Upper lobe of left lung (tissue), 6 donors: ENCODE measurements at places on chromosomes 12 and 14. TPM values are rescaled to one million over a fixed set of nuclear protein-coding genes. Genes with fewer than 3 reads are reported as not detected.
A peak's percentile ranks its signal among the peaks of the same experiment; 100 is the strongest.

DNA sequence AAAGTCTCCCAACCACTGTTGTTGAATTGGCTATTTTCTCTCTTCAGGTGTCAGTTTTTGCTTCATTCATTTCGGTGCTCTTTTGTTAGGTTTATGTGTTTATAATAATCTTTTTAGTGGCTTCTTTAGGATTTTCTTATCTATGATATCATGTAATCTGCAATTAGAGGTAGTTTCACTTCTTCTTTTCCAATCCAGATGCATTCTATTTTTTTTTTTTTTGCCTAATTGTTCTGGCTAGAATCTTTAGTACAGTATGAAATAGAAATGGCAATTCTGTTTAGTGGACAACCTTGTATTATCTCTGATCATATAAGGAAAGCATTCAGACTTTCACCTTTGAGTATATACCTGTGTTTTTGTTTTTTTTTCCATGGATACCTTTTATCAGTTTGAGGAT lies 17.4 kb downstream of the CNOT2 start:
- DNase-seq: no peak

DNA sequence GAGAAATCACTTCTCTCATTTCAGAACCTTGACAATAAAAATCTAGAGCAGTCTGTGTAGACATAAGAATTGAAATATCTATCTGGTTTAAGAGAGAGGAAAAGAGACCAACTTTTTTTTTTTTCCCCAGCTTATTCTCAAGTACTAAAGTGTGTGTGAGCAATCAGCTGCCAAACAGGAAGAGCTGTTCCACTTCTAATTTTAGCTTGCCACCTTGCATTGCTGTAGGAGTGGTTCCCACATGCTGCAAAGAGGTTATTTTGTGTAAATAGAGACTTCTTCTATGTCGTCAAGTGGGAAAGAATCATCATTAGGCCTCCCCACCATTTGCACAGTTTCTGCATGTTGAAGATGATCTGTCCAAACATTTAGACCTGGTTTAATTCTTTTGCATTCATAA lies 142.6 kb downstream of the NPAS3 start:
- DNase-seq: peak; percentile 22

DNA sequence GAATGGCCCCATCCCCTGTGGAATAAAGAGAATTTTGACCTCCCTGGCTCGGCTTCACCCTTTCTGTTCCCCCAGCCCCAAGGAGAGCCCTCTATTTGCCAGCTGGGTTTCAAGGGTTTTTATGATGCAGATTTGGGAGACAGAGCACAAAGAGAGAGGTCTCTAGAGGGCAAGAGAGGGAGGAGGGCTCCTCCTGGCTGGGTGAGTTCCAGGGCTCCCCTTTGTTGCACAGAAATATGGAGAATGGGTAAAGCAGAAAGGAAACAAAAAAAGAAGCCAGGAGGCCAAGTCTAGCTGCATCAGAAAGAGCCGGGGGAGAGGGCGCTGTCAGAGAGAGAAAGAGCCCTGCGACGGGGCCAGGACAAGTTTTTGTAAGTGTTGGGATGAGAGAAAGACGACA lies 319.6 kb upstream of the RTL1 start:
- DNase-seq: no peak

GUCY2C gene
- total RNA-seq: not detected

DNA sequence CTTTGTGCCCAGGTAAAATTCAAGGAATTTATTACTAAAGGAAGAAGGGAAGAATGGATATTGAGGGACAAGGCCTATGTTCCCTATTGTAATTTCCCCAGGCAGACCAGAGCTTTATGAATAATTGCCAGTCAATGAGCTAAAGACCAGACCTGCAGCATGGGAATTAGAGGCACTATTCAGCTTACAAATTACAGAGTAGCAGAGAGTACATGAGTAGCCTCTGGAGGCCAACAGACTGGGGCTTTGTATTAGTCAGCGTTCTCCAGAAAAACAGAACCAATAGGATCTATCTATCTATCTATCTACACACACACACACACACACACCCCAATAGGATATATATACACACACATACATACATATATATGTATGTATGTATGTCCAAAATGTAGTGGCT lies 120.0 kb upstream of the RPH3A start:
- DNase-seq: no peak

DNA sequence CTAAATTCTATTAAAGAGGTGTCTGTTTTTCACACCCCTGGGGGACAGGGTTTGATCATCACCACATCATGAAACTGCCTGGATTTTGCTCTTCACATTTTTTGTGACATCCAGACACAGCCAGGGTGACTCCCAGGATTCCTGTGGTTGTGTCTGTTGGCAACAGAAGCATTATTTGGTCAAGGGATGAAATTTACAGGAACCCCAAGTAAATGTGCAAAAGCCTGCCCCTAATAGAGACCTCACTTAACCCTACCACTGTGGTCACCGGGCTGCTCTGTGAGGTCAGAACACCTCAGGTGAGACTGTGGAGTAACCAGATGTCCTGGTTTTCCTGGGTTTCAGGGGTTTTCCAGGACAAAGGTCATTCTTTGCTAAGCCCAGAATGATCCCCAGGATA lies 103.8 kb downstream of the DAD1 start:
- DNase-seq: no peak

DNA sequence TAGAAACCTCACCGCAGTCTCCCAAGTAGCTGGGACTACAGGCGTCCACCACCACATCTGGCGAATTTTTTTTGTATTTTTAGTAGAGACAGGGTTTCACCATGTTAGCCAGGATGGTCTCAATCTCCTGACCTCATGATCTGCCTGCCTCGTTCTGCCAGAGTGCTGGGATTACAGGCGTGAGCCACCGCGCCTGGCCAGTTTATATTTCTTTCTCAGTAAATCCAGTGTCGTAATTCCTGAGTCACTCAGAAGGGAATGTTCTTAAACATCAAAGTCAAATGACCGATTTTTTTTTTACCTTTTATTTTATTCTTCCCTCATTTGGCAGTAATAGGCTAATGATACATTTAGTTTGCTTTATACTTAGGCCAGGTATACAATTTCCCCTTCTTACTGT lies 80.5 kb downstream of the FBXO33 start:
- no peak for DNase-seq

ADAM20 gene
- total RNA-seq: 4.3 TPM

DNA sequence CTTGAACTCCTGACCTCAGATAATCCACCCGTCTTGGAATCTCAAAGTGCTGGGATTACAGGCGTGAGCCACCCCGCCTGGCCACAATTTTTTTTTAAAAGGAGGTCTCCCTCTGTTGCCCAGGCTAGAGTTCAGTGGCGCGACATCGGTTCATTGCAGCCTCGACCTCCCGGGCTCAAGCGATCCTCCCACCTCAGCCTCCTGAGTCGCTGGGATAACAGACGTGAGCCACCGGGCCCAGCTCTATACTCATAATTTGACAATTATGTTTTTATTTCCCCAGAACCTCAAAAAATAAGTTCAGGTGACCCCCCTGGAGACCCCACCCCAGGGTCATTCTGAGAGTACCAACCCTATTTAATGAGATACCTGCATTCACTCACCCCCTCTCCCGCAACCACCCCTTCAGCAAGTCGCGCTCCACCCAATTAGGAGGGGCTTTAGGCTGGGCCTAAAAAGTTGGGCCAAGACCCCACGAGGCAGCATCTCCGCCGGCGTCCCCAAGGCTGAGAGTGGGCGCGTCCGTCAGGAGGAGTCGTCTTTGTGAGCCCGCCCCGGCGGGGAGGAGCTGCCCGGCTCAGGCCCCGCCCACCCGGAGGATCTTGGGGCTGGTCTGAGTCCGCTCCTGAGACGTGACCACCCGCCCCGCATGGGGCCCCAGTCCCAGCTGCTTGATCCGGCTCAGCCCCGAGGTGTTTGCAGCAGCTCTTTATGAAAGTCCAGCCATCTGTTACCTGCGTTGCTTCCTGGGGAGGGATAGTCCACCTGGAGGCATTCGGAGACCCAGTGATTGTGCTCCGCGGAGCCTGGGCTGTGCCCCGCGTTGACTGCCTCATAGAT lies at the start of gene ANKRD33:
ANKRD33 (plus strand) TSS at position 628 of the 840 bp plus-strand sequence; CDS start at position 712, 84 bp downstream.
- DNase-seq: peak; percentile 91

SPX gene
- total RNA-seq: not detected

HSP90B1 gene
- total RNA-seq: 228 TPM

- DNase-seq: no peak
Observed at GRCh38 chr12:2977776-2978175, 18.6 kb downstream of the TEAD4 start.

- no peak for DNase-seq
Observed at GRCh38 chr12:26700430-26700829, 132.6 kb downstream of the ITPR2 start.

DNA sequence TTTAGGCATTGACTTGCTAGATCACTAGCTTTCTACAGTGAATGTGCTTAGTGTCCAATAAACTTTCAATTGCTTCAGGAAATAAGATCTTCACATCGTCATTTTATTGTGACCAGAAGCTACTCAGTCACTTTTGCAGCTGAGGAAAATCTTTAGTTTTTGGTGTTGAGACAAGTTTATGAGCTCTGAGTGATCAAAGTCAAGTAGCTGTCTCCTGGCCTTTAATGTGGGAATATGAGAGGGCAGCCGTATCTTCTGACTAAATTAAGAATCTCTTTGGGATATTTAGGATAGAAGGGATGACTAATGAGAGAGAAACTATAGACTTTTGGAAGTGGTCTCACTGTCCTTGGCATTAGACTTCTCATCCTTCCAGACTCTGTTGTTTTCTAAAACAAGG lies 21.6 kb downstream of the MSRB3 start:
- no peak for DNase-seq

- DNase-seq: no peak
Observed at GRCh38 chr12:110269622-110270124, 11.4 kb upstream of the ATP2A2 start.

GCN1 gene
- total RNA-seq: 63.9 TPM

SRGAP1 gene
- 19.5 TPM for total RNA-seq

DNA sequence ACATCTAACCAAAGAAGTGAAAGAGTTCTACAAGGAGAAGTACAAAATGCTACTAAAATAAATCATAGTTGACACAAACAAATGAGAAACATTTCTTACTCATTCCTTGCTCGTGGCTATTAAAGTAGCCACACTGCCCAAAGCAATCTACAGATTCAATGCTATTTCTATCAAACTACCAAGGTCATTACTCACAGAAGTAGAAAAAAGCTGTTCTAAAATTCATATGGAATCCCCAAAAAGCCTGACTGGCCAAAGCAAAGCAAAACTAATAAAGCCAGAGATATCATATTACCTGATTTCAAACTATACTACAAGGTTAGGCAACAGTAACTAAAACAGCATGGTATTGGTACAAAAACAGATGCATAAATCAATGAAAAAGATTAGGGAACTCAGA lies 305.6 kb downstream of the RPAP3 start:
- DNase-seq: no peak

CKAP4 gene
- 16.8 TPM for total RNA-seq

DNA sequence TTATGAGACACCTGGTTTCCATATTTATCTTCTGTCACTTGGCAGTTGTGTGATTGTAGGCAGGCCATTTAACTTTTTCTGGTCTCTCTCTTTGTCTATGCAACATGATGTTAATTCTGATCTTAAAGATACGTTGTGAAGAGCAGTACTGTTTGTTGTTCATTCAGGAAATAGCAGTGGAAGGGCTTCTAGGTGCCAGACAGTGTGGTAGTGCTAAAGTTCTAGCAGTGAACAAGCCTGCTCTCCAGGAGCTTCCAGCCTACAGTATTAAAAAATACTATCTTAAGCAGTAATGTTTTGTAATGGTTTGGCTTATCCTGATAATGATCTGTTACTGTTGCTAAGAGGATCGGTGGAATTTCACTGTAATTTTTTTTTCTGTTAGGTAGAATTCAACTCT lies 15.2 kb downstream of the NAA30 start:
- no peak for DNase-seq

GRCh38 chr12:69657376-69658137 lies 41.5 kb downstream of the BEST3 start:
- DNase-seq: no peak

GRCh38 chr12:131909752-131910219 lies 15.4 kb downstream of the ULK1 start:
- DNase-seq: no peak

KCNK13 gene
- 1.2 TPM for total RNA-seq

DNA sequence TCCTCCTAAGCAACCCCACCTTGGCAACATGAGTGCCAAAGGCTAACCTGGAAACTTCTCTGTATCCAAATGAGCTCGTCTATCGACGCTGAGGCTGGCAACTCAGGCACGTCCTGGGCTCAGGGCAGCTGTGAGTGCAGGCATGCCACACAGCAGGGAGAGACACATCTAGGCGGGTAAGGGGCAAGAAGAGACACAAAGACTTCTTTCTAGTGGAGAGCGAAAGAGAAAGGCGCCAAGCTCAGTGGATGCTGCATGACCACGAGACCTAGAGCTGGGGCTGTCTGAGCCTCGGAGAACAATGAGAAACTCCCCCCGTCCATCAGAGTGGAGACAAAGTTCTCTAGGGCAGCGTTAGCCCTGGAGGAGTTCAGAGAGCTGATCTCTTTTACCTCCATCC lies 170.4 kb downstream of the CALM1 start:
- no peak for DNase-seq

GRCh38 chr12:83866477-83866876 lies 1046.1 kb downstream of the SLC6A15 start:
- DNase-seq: no peak

DNA sequence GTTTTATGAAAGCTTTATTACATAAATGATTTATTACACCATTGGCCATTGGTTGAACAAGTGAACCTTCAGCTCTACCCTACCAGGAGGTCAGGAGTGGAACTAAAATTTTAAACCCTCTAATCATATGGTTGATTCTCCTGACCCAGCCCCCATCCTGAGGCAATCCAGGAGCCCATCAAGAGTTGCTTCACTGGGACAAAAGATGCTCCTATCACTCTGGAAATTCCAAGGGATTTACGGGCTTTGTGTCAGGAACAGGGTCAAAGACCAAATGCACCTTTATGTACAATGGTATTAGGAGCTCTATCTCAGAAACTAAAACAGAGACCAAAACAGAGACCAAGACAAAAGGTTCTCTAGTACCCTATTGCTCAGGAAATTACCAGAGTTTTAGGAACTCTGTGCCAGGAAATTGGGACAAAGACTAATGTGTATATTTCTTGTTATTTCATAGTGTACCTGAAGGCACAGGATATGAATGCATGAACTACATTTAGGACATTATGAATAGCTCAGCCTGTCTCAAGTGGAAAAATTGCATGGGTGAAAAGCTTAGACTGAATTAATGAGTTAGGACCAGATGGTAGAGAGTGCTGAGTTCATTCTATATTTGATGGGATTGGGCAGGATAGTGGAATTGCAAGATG lies 171.7 kb upstream of the FLRT2 start:
- DNase-seq: no peak

GRCh38 chr14:72715215-72715849 lies 178.6 kb downstream of the DPF3 start:
- no peak for DNase-seq

DNA sequence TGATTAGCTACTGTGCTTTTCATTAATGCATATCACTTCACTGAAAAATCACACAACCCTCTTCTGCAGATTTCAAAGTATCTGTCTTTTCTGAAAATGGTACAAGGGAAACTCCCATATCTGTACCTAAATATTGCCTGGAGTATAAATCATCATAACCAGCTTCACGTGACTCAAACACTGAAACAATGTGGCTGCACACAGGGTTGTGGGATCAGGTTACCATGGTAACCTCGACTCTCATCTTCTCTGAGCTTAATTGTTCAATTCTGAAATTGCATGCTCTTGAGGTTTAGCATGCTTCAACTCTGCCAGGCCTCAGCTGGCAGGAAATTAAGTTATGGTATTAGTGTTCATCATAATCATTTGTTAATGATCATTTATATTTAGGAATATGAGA lies 77.5 kb upstream of the CPSF6 start:
- no peak for DNase-seq

GRCh38 chr14:70086685-70087379 lies 101.9 kb downstream of the SLC8A3 start:
- DNase-seq: no peak

- peak; percentile 17 for DNase-seq
Observed at GRCh38 chr14:99732436-99733210, 48.5 kb downstream of the CYP46A1 start.

ZNF410 gene
- 50.8 TPM for total RNA-seq
